Fibroblast of skin of right biceps (primary cell): ENCODE measurements at places on chromosomes 13 and 19.
A peak's percentile ranks its signal among the peaks of the same experiment; 100 is the strongest.

GRCh38 chr13:112177450-112178288 is 110.7 kb downstream of the SOX1 start:
- no peak for DNase-seq

DNA sequence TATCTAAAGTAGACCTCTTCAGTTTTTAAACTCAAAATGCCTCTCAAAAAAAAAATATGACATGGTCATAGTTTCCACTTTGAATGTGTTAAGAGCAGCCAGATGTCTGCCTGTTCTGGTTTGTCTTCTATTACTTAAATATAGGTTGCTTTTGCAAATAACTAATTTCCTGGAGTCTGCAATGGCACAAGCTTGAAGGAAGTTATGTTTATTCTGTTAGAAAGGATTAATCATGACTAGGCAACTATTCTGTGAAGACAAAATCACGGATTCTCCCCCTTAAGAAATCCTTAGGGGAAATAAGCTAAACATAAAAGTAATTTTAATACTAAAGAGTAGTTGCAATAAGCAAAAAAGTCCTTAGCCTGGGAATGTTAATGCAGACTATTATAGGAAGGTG is 26.3 kb downstream of the SKA3 start:
- no peak for DNase-seq

DNA sequence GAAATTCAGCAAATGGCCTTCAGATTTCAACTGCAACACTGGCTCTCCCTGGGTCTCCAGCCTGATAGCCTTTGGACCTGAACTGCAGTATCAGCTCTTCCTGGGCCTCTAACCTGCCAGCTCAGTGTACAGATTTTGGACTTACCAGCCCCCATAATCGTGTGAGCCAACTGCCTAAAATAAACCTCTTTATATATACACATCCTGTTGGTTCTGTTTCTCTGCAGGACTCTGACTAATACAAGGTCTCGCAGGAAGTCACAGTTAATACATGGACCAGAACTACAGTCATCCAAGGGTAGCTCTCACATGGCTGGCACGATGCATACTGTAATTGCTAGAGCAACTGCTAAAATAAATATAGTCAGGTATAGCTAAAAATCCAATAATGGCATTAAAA is 85.1 kb downstream of the KATNAL1 start:
- peak; percentile 11 for DNase-seq

- peak; percentile 77 for DNase-seq
These were observed 31.4 kb downstream of the CCDC122 start for GRCh38 chr13:43848001-43848649.

- DNase-seq = peak; percentile 31
These were observed 6.7 kb upstream of the MADCAM1 start for GRCh38 chr19:489418-490196.

DNA sequence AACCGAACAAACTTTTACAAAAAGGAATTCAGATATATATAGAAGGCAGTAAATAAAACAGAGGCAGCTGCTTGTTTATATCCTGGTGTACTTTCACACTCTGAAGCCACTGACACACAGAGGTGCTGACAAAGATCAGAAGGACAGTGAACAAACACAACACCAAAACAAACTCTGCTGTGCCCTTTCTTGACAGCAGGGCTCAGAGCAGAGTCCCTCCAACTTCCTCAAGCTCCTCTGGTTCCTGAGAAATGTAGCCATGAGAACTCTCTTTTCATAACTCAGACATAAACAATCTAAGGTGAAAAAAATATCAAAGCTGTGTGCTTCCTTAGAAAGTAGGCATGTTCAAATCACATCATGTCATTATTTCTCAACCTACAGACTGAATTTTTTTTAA is 1052.8 kb upstream of the SPRY2 start:
- DNase-seq = no peak

GRCh38 chr13:94706101-94706842 is 6.1 kb downstream of the SOX21 start:
- DNase-seq = no peak

DNA sequence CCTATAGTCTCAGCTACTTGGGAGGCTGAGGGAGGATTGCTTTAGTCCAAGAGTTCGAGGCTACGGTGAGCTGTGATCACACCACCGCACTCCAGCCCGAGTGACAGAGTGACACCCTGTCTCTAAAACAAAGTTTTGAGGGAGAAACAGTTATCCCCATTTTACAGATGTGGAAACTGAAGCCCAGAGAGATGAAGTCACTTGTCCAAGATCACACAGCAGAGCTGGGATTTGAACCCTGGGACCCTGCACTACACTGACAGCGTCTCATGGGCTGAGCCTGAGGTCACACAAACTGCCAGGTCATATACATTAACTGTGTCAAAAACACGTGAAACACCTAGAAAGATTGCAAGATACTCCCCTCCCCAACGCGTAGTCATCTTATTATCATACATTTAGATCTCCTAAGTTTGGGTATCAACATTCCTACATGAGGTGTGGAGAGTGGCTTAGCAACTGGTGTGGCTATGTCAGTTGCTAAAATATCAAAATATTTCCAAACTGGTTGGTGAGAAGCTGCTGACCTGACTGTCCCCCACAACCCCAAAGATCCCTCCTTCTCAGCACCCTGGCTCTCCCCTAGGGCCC is 8.2 kb downstream of the FCGBP start:
- no peak for DNase-seq
